ENCODE measurements at places on chromosomes 12 and 14. TPM values are rescaled to one million over a fixed set of nuclear protein-coding genes. Genes with fewer than 3 reads are reported as not detected.

The SPTB gene
- 60.3 TPM for polyA plus RNA-seq

The KRT72 gene
- not detected for polyA plus RNA-seq

The GLS2 gene
- polyA plus RNA-seq, result 0.50 TPM

- no peak overlapping the region for H3K27ac ChIP-seq
- peaks cover 78% of the 10 kb centered on the region for H3K4me1 ChIP-seq
- H3K4me3 ChIP-seq, result no peak overlapping the region
These were observed 172.2 kb downstream of the CACNA1C start for GRCh38 chr12:2224961-2225360.

- H3K4me3 ChIP-seq, result no peak overlapping the region
- no peaks in the 10 kb centered on the region for H3K27me3 ChIP-seq
These were observed 65.3 kb downstream of the DENND5B start for GRCh38 chr12:31525496-31526157.

- no peaks in the 10 kb centered on the region for H3K36me3 ChIP-seq
- peaks cover 50% of the 10 kb centered on the region for H3K27me3 ChIP-seq
These were observed 97.1 kb downstream of the TNFAIP2 start for GRCh38 chr14:103220134-103220981.

GRCh38 chr14:68542346-68542745 lies 250.5 kb downstream of the ZFP36L1 start:
- H3K4me1 ChIP-seq, result peaks cover 36% of the 10 kb centered on the region
- no peak overlapping the region for H3K4me3 ChIP-seq
- DNase-seq, result no peak

DNA sequence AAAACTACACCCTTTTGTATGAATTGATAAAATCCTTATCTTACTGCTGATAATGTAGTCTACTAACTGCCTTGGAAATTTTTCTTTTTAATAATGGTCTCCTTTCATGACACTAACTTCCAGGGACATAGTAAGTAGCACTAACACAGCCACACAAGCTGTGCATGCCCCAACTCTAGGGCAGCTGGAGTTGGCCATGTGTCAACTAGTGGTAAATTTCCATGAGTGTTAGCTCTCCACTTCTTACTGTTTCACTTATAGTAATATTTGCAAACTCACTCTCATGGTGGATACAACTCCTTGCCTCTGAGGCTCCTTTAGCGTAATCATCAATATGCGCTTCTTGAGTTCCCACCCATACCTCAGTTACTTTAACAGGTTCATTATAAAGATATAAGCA lies 38.0 kb downstream of the LGR5 start:
- DNase-seq, result no peak
- no peak overlapping the region for H3K4me3 ChIP-seq
- no peak overlapping the region for H3K27ac ChIP-seq
- H3K4me1 ChIP-seq, result no peaks in the 10 kb centered on the region
- H3K27me3 ChIP-seq, result no peaks in the 10 kb centered on the region

DNA sequence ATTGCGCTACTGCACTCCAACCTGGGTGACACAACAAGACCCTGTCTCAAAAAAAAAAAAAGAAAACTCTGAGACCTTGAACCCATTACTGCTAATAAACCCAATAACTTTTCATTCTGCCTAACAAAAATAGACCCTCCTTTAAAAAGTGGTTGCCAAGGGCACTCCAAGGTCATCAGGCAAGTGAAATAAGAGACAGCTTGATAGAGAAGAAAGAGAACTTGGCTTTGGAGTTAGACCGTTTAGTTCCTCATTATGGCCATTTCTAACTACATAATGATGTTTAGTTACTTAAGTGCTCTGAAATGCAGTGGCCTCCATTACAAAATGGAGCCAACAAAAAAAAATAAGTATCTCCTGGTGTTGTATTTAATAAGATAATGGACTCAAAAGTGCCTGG lies 55.9 kb downstream of the PHLDA1 start:
- H3K27ac ChIP-seq, result no peak overlapping the region
- H3K27me3 ChIP-seq, result no peaks in the 10 kb centered on the region
- H3K4me1 ChIP-seq, result peaks cover 59% of the 10 kb centered on the region
- H3K36me3 ChIP-seq, result no peaks in the 10 kb centered on the region
- H3K4me3 ChIP-seq, result no peak overlapping the region

DNA sequence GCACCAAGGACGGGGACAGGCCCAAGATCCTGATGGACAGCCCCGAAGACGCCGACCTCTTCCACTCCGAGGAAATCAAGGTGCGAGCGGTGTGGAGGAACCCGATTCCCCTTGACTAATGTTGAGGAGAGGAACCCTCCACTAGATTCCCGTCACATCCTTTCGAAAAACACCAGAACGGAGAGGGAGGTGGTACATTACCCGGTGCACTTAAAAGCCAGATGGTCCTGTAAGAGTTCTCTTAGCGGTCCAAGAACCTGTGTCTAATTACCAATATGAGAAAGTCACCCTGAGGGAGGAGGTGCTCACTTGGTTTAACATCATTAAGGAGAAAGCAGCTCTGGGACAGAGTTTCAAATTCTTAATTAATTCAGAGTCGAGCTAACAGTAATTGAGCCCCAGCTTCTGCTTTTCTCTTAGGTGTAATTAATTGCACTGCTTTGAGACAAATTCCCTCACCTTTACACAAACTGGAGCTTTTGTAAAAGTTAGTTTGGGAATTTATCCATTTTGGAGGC lies 450 bp downstream of the PRKAB1 start:
- peak overlapping the region; percentile 98 for H3K27ac ChIP-seq
- H3K4me3 ChIP-seq, result peak overlapping the region; percentile 86
- peaks cover 28% of the 10 kb centered on the region for H3K36me3 ChIP-seq
- no peaks in the 10 kb centered on the region for H3K27me3 ChIP-seq
- peaks cover 4% of the 10 kb centered on the region for H3K4me1 ChIP-seq
- DNase-seq, result no peak

GRCh38 chr12:39771456-39771855 lies 151.9 kb upstream of the ABCD2 start:
- no peak overlapping the region for H3K4me3 ChIP-seq
- H3K27ac ChIP-seq, result no peak overlapping the region
- no peaks in the 10 kb centered on the region for H3K27me3 ChIP-seq
- H3K36me3 ChIP-seq, result no peaks in the 10 kb centered on the region

DNA sequence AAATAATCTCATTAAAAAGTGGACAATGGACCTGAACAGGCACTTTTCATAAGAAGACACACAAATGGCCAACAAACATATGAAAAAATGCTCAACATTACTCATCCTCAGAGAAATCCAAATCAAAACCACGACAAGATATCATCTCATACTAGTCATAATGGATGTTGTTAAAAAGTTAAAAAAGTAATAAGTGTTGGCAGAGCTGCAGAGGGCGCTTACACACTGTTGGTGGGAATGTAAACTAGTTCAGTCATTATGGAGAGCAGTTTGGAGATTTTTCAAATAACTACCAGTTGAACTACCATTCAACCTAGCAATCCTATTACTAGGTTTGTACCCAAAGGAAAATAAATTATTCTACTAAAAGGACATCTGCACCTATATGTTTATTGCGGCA lies 47.2 kb downstream of the FOXG1 start:
- no peak for DNase-seq
- H3K27me3 ChIP-seq, result no peaks in the 10 kb centered on the region
- H3K4me3 ChIP-seq, result no peak overlapping the region
- H3K4me1 ChIP-seq, result no peaks in the 10 kb centered on the region
- no peaks in the 10 kb centered on the region for H3K36me3 ChIP-seq

DNA sequence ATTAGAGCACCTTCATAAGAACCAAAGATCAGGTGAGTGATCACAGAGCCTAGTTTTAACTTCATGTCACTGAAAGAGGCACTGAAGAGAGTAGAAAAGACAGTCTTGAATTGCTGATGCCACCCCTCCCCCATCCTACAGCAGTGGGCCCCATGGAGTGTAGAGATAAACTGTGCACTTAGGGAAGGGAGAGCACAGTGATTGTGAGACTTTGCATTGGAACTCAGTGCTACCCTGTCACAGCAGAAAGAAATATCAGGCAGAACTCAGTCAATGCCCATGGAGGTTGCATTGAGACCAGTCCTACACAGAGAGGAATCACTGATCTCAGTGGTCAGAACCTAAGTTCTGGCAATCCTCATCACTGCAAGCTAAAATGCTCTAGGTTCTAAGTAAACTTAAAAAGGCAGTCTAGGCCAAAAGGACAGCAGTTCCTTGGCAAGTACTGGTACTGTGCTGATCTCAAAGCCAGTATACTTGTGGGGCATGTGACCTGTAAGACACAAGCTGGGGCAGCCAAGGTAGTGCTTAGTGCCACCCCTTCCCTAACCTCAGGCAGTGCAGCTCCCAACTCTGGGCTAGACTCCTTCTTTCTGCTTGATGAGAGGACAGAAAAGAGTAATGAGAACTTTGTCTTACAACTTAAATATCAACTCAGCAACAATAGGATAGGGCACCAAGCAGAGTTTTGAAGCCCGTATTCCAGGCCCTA lies 94.1 kb downstream of the FSCB start:
- H3K36me3 ChIP-seq, result no peaks in the 10 kb centered on the region
- no peak overlapping the region for H3K27ac ChIP-seq
- no peak for DNase-seq
- no peaks in the 10 kb centered on the region for H3K4me1 ChIP-seq
- no peak overlapping the region for H3K4me3 ChIP-seq

DNA sequence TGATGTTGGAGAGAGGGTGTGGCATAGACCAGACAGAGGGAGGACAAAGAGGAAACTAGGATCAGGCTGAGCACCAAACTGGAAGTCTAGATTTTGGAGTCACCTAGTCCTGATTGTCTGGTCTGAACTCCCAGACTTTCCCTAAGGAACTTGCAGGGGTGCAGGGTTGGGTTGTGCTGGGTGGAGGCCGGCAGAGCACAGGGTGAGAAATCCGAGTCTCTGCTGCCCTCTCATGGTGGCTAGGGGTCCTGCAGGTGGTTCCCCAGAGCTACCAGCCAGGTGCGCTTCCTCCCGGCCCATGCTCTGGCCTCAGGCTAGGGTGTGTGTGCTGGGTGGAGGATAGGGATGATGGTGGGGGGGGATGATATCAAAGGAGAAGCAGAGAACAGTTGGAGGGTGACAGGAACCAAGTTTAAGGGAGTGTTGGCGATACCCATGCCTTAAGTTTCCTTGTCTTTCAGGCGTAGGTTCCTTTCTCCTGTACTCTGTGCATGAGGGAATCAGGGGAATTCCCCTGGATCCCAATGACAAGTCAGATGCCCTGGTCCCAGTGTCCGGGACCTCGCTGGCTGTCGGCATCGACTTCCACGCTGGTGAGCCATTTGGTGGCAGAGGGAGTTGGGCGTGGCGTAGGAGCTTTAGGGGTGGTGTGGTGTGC lies 33.5 kb upstream of the NXPH4 start:
- H3K27me3 ChIP-seq, result no peaks in the 10 kb centered on the region
- H3K4me1 ChIP-seq, result no peaks in the 10 kb centered on the region
- H3K27ac ChIP-seq, result no peak overlapping the region
- peak; percentile 78 for DNase-seq
